ENCODE measurements at places on chromosomes 12 and 14.

DNA sequence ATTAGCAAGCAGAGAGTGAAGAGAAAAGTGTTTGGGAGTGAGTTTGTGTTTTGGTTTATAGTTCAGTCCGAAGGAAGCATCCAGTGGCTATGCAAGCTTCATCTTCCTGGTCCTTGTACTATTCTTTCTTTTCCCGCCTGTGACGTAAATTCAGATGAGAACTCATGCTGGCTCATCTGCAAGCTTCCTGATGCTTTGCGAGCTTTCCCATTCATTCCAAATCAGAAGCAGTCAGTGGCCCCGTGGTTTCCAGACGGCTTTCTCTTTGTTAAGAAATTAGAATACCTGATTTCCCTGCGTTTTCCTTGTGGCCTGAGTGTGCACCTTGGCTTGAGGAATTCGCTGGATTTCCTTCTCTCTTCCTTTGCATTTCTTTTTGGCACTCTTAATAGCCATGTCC lies 89.5 kb downstream of the TESC start:
- no peak for DNase-seq

DNA sequence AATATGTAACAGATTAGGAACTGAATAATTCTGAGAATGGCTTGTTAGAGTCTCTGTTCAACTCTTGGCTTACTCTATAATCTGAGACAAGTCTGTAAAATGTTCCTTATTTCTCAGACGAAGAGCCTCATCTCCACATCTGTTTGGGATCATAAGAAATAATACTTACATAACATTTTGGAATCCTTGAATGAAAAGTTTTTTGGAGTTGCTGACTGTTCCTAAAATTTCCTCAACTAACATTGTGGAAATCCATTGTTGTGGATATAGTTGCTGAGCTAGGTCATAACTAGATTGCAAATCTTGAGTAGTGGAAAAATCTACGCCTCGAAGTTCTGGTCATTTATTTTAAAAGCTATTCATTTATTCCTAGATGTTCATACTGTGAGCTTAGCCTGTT lies 402.9 kb downstream of the ZFP36L1 start:
- no peak for DNase-seq

- DNase-seq: no peak
Measured at GRCh38 chr14:68510201-68511128, 282.4 kb downstream of the ZFP36L1 start.

- no peak for DNase-seq
Measured at GRCh38 chr12:32921397-32921796, 24.8 kb upstream of the PKP2 start.

DNA sequence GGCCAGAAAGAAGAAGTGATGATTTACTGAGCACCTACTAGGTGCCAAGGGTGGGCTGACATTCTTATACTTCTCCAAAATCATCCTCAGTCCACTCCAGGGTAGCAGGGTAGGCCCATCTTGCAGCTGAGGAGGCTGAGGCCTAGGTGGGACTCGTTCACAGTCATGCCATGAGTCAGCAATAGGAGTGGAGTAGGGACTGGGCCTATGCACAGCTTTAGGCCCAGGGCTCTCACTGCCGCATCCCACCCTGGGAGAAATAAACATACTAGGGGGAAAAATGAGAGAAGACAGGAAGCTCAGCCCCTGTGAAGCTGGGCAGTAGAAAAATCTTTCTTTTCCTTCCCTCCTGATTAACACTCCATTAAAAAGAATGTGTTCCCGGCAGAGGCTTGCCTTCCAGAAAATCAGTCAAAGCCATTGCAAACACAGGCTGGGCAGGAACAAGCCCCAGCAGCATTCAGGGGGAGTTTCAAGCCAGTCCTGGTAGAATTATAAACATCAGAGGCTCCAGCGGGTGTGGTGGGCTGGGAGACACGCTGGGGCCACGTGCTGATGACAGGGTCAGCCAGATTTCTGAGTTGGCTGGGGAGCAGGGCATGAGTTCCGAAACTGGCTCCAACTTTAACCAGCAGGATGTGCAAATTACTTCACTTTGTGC lies 1.8 kb downstream of the HSPB8 start:
- no peak for DNase-seq

DNA sequence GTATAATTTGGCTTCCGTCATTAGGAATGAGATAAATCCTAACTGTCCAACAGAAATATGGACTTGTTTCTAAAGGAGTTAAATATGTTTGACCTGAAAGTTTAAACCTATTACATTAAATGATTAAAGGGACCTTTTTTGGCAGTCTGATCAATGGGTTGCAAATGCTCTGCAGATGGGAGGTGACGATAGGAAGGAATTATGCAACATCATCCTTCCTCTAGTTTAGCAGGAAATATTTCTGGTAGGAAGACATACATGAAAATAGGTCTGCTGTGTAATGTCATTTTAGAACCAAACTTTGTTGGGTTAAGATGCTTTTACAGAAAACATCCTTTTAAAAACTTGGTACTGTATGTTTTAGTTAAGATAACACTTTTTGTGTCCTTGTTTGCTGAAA lies 2.6 kb downstream of the LRRC10 start:
- no peak for DNase-seq

- DNase-seq: no peak
Measured at GRCh38 chr12:95553197-95553943, 2.1 kb upstream of the USP44 start.

- no peak for DNase-seq
Measured at GRCh38 chr12:104578453-104578852, 121.7 kb downstream of the CHST11 start.

- DNase-seq: no peak
Measured at GRCh38 chr14:102419716-102420115, 57.0 kb downstream of the TECPR2 start.

DNA sequence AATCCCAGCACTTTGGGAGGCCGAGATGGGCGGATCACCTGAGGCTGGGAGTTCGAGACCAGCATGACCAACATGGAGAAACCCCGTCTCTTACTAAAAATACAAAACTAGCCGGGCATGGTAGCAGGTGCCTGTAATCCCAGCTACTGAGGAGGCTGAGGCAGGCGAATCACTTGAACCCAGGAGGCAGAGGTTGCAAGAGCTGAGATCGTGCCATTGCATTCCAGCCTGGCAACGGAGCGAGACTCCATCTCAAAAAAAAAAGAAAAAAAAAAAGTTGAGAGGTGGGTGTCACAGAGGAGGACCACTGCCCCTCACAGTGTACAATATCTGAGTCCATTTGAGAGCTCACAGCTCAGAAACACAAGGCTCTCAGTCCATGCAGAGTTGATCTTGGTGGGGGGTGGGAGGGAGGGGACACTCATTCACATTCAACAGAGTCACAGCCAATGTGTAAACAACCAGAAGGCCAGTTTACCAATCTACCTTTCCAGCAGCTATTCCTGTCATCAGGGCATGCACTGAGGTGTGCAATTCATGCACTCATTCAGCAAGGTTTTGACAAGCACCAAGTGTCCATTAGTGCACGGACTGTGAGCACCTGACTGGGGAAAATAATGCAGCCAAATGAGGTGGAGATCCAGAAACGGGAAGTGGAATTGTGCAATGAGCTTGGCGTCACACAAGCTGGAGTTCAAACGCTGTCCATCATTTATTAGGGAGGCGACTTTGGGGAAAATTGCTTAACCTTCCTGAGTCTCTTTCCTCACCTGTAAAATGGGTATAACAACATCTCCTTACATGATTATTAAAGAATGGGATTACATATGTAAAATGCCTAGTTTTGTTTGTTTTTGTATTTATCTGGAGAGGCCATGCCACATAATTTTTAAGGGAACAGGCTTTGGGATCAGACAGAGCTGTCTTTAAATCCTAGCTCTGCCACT lies 4.4 kb upstream of the EIF5 start:
- no peak for DNase-seq

DNA sequence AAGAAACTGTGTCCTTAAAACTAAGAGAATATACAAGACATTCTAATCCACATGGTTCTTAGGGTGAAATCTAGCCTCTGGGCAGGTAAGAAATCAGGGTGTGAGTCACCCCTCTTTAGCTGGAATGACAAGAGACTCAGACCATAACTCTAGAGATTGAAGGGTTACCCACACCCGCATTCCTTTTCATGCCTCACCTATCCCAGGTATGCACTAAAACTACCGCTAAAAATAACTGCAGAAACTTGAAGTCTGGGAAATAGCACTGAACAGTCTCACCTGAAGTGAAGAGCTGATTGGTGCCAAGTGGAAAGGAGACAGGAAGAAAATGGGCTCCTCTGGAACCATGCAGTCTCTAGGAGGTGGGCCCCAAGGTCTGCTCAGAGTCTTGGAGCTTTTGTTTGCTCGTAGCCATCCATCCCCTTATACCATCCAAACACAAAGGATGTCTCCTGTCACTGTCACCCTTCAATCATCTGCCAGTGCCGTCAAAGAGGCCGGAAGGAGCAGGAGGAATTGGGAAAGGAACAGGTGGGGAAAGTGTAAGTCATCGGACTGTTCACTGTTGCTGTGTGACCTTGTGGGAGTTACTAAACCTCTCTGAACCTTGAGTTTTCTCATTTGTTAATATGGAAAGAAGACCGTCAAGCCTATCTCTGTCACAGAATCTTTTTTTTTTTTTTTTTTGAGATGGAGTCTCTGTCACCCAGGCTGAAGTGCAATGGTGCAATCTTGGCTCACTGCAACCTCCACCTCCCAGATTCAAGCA lies 22.4 kb downstream of the DDX47 start:
- DNase-seq: peak; percentile 91

GRCh38 chr12:120583478-120584030 lies 2.4 kb upstream of the POP5 start:
- DNase-seq: peak; percentile 25

- no peak for DNase-seq
Measured at GRCh38 chr14:90140956-90141316, 79.1 kb downstream of the KCNK13 start.

DNA sequence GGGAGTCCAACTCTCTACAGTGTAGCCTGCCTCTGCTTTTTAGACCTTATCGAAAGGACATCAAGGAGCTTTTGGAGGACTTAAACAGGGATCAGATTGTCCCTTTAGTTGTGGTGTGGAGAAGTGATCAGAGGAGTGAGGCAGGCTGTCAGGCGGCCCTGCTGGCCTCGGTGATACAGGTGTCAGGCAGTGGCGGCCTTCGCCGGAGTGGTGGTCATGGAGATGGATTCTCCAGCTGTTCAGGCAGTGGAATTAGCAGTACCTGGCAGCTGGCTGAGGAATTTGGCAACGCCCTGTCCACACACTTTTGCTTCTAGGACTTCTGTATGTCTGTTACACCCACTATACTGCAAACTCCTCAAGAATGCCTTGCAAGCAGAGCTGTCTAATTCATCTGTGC lies 4.2 kb upstream of the CLMN start:
- DNase-seq: no peak

- DNase-seq: no peak
Measured at GRCh38 chr14:28762955-28763326, 3.6 kb upstream of the FOXG1 start.

DNA sequence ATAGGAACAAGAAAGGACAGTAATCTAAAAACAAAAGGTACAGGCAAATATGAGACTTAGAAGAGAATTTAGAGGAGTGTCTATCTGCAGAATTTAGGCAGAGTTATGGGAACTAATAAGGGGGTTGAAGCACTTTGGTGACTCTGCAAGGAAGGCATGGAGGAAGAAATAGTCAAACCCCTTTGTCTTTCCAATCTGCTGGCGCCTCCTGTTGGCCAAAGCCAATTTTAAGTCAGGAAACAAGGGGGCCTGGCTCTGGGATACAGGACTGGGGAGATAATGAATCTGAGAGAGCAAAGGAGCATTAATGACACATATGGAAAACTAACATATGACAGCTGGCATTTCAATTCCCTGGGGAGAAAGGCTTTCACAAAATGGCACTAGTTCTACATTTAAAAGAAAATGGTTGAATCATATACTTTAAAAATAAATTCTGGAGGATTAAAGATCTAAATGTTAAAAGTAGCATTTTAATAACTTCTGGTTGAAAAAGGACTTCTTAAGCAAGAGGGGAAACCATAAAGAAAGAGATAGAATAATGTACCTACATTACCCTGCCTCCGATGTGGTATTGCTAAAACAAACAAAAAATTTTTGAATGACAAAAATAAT lies 48.5 kb upstream of the CSRP2 start:
- no peak for DNase-seq

GRCh38 chr14:91311284-91311662 lies 66.8 kb upstream of the GPR68 start:
- DNase-seq: no peak

- no peak for DNase-seq
Measured at GRCh38 chr12:110067531-110067930, 19.2 kb upstream of the C12orf76 start.

DNA sequence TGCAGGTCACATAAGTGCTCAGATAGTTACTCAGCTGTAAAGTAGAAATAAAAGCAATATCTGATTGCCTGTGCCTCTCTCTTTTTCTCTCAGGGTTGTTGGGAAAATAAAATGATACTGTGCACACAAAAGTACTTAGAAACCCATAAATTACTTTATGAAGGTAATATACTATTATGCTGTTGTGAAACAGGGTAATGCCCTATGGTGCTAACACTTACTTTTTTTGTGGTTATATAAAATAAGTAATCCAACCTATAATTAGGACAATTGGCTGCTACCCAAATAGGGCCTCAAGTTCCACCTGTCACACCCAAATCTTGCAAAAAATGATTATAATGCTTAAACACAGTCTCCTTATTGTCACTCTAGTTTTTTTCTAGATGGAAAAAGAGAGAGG lies 50.6 kb downstream of the DAAM1 start:
- no peak for DNase-seq

- no peak for DNase-seq
Measured at GRCh38 chr12:75709503-75709902, 198.1 kb upstream of the KRR1 start.

DNA sequence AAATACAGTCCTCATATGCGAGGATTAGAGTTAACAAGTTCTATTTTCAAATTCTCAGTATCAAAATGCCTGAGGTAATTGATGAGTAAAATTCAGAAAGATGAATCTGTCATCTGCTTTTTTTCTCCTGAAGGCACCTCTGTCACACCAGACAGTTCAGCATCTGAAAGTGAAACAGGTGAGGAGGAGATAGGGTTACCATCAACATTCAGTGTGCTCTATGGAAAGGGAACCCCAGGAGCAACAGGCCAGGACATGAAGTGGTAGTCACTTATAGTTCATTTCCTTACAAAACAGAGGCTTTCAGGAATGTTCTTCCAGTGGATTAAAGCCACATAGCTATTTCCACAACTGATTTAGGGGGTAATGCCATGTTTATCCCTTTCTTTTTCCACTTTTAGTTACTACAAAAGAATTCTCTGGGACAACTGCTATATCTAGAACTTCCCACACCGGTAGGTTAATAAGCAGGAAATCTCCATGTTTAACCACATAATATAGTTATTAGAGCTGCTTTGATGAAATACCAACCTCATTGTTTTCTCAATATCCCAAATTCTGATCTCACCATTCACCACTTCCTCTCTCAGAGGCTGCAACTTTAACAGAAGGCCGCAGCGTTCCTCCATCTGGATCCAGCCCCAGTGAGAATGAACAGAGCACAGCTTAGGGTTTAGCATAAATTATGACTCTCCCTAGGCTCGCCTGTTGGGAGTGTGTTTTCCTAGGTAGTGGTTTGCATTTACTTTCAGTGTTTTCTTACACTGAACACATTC lies 177.0 kb upstream of the CNTN1 start:
- DNase-seq: no peak

- peak; percentile 41 for DNase-seq
Measured at GRCh38 chr12:60308366-60308991, 712.6 kb downstream of the SLC16A7 start.

GRCh38 chr12:56082967-56083366 lies 3.0 kb downstream of the ERBB3 start:
- DNase-seq: no peak

Data from keratinocyte (primary cell).